ENCODE measurements at places on chromosomes 16 and 17. TPM values are rescaled to one million over a fixed set of nuclear protein-coding genes. Genes with fewer than 3 reads are reported as not detected.

DNA sequence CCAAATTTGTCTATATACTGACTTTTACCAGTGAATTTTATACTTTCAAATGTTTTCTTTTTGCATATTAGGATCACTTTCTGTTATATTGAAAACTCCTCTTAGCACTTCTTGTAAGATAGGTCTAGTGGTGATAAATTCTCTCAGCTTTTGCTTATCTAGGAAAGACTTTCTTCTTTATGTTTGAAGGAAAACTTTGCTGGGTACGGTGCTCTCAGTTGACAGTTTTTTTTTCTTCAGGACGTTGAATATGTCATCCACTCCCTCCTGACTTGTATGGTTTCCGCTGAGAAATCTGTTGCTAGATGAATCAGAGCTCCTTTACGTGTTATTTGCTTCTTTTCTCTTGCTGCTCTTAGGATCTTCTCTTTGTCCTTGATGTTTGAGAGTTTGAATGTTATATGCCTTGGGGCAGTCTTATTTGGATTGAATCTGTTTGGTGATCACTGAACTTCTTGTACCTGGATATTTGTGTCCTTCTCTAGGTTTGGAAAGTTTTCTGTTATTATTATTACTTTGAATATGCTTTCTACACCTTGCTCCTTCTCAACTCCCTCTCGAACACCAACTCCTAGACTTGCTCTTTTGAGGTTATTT is 44.0 kb upstream of the NACA2 start:
- DNase-seq: no peak

DNA sequence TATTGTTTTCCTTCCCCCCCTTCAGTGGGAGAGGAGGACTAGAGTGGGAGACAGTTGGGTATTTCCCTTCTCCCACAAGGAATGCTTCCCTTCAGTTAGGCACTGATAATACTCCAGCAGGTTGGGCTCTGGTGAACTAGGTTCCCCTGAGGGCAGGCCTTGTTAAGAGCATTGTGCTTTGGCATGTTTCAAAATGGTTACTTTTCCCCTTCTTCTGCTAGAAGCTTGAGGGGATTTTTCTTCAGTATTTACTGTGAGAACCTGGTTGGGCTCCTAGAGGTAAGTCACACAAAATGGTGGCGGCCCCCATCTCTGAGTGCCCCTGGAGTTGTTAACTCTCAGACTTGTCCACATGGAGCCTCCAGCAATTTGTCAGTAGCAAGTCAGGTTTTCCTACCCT is 156.2 kb downstream of the CYB561 start:
- DNase-seq: peak; percentile 8

GRCh38 chr16:57862698-57863433 is 60.6 kb upstream of the KIFC3 start:
- DNase-seq: peak; percentile 28

KCNH4 gene
- total RNA-seq: 0.08 TPM

GLIS2 gene
- 9.0 TPM for total RNA-seq

- DNase-seq: peak; percentile 65
Measured at GRCh38 chr16:67248401-67249177, at the start of gene SLC9A5. SLC9A5 (plus strand) TSS chr16:67248979; CDS start chr16:67249015, 36 bp downstream.

MRTFB gene
- 22.4 TPM for total RNA-seq

PGP gene
- 80.3 TPM for total RNA-seq

Measured in GM23338 (cell line).